CD8-positive, alpha-beta memory T cell (primary cell): ENCODE measurements at places on chromosomes 6 and 20. TPM values are rescaled to one million over a fixed set of nuclear protein-coding genes. Genes with fewer than 3 reads are reported as not detected.

Gene ZFP64
- polyA plus RNA-seq: 11.1 TPM

Gene RBBP8NL
- polyA plus RNA-seq: not detected

Gene RAB22A
- 14.9 TPM for polyA plus RNA-seq

Gene HLA-DPA1
- polyA plus RNA-seq: 156 TPM

Gene RIPPLY2
- not detected for polyA plus RNA-seq

Gene SIRPG
- 149 TPM for polyA plus RNA-seq

Gene ME1
- 4.9 TPM for polyA plus RNA-seq

Gene RBCK1
- 95.7 TPM for polyA plus RNA-seq

Gene CD24
- not detected for polyA plus RNA-seq

Gene RIN2
- polyA plus RNA-seq: not detected

Gene TP53TG5
- polyA plus RNA-seq: not detected

Gene TRIM15
- not detected for polyA plus RNA-seq

Gene ROMO1
- polyA plus RNA-seq: 358 TPM

Gene MMP24
- polyA plus RNA-seq: 0.18 TPM

Gene LY6G6F
- not detected for polyA plus RNA-seq

Gene FKBP5
- polyA plus RNA-seq: 192 TPM

Gene C6orf58
- not detected for polyA plus RNA-seq

Gene SMLR1
- polyA plus RNA-seq: not detected

Gene SLC17A2
- not detected for polyA plus RNA-seq

Gene ANKRD66
- not detected for polyA plus RNA-seq

Gene TREML4
- not detected for polyA plus RNA-seq

Gene HFE
- 4.8 TPM for polyA plus RNA-seq

Gene HLA-DQA1
- polyA plus RNA-seq: 3.2 TPM

Gene ADGRF4
- not detected for polyA plus RNA-seq

Gene CST2
- not detected for polyA plus RNA-seq

Gene SPDEF
- not detected for polyA plus RNA-seq

Gene CDSN
- not detected for polyA plus RNA-seq

Gene KIF6
- polyA plus RNA-seq: 0.22 TPM

Gene JPH2
- polyA plus RNA-seq: not detected

Gene NFATC2
- polyA plus RNA-seq: 52.1 TPM

Gene WFDC2
- polyA plus RNA-seq: not detected

Gene SEMG1
- polyA plus RNA-seq: not detected

Gene PLA2G7
- not detected for polyA plus RNA-seq

Gene NTSR1
- polyA plus RNA-seq: not detected

Gene CPNE5
- 0.44 TPM for polyA plus RNA-seq

Gene NR2E1
- polyA plus RNA-seq: not detected

Gene HACE1
- 8.5 TPM for polyA plus RNA-seq

Gene DNMT3B
- 0.22 TPM for polyA plus RNA-seq

Gene SNHG17
- 107 TPM for polyA plus RNA-seq

Gene HMGCLL1
- not detected for polyA plus RNA-seq

Gene CGA
- not detected for polyA plus RNA-seq

Gene GPLD1
- 0.46 TPM for polyA plus RNA-seq

Gene ZSCAN26
- polyA plus RNA-seq: 15.8 TPM

Gene SLC18B1
- 14.7 TPM for polyA plus RNA-seq

Gene TSBP1
- polyA plus RNA-seq: not detected

Gene HLA-DOA
- 12.0 TPM for polyA plus RNA-seq

Gene PRDM13
- polyA plus RNA-seq: 0.14 TPM

Gene RSPH3
- polyA plus RNA-seq: 3.3 TPM

Gene GPR6
- polyA plus RNA-seq: not detected

Gene DEFB124
- polyA plus RNA-seq: not detected

Gene F13A1
- 0.16 TPM for polyA plus RNA-seq
